ENCODE measurements at places on chromosomes 6 and 20.

DNA sequence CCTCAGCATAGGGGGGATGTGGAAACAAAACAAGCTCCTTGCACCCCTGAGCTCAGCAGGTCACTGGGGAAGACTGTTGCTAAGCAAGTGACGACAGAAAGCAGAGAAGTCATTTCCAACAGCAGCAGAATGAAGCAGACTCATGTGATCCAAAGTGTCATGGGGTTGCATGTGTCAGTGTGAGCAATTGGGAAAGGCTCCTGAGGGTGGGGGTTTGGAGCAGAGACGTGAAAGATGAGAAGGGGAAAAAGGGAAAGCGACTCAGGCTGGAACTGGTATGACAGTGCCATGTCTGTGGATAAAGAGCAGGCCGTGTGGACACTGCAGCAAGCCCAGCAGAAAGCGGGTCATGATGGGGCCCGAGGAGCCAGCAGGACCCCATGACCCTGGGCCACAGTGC lies 363.9 kb downstream of the PREX1 start:
- no peak for DNase-seq

GRCh38 chr6:132490478-132491204 lies 22.3 kb downstream of the STX7 start:
- no peak for DNase-seq

DNA sequence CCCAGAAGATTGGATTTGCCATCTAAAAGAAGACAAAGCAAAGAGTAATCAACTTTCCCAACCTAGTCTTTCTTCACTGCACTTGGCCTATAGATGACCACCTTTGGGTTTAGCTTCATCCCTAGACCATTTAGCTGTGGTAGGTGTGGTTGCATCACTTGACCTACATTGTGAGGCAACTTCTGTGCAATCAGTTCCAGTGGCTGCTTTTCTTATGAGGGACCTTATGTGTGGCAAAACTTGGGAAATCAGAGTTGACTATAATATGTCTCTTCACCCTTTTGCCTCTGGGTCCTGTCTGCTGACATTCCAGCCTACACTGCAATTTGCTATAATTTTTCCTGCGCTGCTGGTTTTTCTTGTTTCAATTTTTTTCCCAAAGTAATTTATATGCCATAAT lies 55.2 kb downstream of the PRDM13 start:
- DNase-seq = no peak

- no peak for DNase-seq
Measured at GRCh38 chr6:24887545-24888140, 48.1 kb downstream of the RIPOR2 start.

DNA sequence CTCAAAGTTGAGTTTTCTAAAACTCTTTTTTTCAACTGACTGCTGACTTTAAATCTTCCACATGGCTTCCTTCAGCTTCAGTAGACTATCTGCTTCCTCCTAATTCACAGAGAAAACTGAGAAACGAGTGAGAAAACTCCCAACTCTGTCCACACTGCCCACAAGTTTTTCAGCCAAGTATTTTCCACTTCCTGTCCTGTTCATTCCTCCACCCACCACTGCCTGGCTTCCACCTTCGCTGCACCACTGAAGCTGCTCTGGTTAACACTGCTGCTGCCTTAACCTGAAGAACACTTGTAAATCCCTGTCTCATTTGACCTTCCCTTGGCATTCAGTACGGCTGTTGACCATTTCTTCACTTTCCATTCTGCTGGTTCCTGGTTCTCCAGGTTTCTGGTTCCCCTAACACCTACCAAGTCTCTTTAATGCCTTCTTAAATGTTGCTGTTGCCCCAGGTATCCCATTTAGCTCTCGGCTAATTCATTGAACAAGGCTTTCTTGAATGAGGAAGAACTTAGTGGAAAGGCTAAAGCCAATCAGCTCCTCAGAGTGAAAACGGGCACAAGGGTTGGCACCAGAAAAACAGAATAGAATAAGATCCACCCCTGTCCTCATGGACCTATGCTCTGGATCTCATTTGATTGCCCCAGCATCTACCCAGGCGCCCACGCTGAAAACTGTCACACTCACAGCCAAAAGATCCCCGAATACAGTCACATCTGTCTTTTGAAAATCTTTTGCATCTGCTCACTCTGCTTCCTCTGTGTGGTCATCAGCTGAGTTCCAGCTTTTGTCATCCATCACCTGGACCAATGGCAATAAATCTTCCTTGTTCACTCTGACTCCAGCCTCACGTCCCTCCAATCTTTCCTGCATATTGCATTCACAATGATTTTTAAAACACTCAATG lies 104.4 kb upstream of the TAB2 start:
- DNase-seq = no peak

GRCh38 chr6:56540232-56541029 lies 102.3 kb downstream of the DST start:
- DNase-seq = no peak

- no peak for DNase-seq
Measured at GRCh38 chr6:17984812-17985670, 2.4 kb downstream of the KIF13A start.

DNA sequence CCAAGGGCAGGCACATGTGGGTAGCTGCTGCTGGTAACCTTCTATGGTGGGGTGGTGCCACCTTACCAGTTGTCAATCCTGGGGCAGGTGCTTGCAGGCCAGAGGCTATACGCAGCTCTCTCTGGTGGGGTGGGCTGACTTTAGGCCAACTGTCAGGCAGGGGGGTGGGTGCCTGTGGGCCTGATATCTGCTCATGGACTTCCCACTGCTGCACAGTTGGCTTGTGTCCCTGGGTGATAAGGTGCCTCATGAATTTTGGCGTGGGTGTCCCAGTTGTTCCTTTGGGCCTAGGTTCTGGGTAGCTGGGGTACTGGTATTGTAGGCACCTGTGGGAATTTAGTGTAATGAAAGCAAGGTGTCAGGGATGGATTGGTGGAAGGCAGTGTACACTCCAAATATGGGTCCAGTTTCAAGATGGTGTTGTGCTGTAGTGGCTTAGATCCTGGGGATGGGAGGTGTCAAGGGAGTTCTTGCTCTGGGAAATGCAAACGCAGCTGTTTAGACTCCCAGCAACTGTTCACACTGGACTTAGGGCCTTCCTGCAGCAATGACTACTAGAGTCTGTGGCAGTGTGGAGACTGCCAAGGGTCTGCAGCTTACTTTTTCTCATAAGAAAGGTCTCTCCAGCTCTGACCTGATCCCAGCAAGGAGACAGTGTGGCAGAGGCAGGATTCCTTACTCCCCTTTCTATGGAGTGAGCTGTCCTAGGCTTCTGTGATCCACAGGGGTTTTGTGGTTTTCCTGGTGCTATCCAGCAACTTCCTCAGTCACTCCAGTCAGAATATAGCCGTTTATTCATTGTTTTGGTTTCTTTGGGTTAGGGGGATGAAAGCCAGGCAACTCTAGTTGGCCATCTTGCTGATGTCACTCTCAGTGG lies 128.2 kb downstream of the CRYBG1 start:
- DNase-seq = no peak

DNA sequence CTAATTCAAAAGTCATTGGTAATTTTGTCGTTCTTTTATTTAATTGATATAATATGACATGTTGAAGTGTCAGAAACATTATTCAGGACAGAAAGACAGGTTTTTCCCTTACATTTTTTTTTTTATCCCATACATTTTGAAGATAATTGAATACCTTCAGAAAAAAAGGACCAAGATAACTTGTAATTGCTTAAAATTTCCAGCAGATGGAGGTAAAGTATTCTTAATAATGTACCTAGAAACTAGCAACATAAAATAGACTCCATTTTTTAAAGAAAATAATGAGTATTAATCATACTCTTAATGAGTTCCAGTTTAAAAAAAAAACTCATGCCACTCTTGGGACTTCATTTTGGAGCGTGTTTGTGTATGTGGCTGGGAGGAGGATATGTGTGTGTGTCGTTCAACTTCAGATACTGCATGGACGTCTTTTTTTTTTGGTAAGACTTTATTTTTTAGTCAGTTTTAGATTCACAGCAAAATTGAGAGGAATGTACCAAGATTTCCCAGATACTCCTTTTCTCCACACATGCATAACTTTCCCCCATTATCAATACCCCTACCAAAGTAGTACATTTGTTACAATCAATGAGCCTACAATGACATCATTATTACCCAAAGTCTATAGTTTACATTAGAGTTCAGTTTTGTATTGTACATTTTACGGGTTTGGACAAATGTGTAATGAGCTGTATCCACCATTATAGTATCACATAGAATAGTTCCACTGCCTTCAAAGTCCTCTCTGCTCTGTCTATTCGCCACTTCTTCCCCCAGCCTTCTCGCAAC lies 79.4 kb downstream of the ROS1 start:
- DNase-seq = no peak

- DNase-seq = no peak
Measured at GRCh38 chr6:18585032-18585573, 198.0 kb downstream of the RNF144B start.

DNA sequence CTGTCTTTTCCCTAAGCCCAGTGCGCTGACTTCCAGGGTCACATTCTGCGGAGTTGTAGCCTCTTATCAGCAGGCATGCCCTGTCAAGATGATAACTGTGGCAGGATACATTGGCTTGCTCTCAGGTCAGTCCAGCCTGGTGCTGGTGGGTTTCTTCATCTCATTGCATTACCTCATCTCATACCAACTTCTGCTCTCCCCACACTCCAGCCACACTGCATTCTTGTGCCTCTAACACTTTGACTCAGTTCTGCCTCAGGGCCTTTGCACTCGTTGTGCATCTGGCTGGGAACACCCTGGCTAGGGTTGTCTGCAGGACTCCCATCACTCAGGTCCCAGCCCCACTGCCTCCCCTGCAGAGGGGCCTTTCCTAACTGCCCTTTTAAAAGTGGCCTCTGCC lies 110.3 kb upstream of the BACH2 start:
- no peak for DNase-seq

DNA sequence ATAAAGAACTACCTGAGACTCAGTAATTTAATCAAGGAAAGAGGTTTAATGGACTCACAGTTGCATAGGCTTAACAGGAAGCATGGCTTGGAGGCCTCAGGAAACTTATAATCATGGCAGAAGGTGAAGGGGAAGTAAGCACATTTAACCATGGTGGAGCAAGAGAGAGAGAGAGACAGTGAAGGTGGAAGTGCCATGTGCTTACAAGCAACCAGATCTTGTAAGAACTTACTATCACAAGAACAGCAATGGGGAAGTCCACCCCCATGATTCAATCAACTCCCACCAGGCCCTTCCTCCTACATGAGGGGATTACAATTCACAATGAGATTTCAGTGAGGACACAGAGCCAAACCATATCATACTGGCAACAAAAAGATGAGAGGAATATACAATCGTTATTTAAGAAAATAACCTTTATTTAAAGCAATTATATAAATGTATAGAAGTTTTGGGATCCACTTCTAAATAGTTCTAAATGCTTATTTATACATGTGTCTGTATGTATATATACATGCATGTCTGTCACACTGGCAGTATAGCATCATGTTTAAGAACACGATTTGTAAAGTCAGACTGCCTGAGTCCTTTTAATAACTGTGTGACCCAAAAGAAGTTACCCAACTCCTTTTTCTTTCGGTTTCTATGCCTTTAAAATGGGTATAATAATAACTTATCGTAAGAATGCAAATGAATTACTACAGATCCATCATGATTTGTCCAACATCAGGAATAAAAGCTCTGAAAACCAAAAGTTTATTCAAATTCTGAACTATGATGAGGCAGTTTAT lies 255.7 kb upstream of the THEMIS start:
- no peak for DNase-seq

DNA sequence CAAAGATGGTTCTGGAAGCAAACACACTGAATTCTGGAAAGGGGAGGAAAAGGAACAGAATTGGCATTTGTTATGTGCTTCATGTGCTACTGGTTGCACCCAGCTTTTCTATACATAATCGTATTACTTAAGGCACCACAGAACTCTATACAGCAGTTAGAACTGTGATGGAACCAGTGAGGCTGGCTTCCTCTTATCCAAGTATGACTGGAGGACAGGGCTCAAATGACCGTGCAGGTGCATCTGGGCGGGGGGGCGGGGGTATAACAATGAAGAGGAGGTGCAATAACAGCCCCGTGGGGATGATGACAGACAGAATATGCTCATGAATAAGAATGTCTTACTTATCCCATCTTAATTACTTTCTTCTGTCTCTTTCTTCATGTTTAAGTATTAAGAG lies 144.2 kb downstream of the BTBD9 start:
- no peak for DNase-seq

DNA sequence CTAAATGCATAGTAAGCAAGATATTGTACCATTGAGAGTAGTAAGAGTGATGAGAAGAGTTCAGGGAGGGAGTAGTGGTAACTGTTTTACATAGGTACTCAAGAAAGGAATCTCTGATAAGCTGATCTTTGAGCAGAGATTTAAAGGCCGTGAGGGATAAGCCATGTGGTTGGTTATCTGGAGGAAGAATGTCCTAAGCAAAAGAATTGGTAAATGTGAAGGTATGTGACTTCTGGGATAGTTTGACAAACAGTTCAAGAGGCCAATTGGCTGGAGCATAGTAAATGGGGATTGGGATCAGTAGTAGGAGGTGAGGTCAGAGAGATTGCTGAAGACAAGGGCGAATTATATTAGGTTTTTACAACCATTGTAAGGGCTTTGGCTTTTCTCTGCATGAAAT lies 40.1 kb downstream of the PLCB1 start:
- no peak for DNase-seq

GRCh38 chr6:157718503-157719187 lies 104.4 kb upstream of the SNX9 start:
- DNase-seq = no peak

- DNase-seq = no peak
Measured at GRCh38 chr6:146950351-146950835, 253.8 kb upstream of the STXBP5 start.

Measured in activated naive CD8-positive, alpha-beta T cell treated with anti-CD3 and anti-CD28 coated beads, Interleukin-2, amount 50 U/mL, for 16 hours (primary cell).